RCC 7860 (cell line): ENCODE measurements at places on chromosomes 12 and 14.

GRCh38 chr14:103393676-103394626, 8.7 kb downstream of the MARK3 start:
- DNase-seq, result no peak

DNA sequence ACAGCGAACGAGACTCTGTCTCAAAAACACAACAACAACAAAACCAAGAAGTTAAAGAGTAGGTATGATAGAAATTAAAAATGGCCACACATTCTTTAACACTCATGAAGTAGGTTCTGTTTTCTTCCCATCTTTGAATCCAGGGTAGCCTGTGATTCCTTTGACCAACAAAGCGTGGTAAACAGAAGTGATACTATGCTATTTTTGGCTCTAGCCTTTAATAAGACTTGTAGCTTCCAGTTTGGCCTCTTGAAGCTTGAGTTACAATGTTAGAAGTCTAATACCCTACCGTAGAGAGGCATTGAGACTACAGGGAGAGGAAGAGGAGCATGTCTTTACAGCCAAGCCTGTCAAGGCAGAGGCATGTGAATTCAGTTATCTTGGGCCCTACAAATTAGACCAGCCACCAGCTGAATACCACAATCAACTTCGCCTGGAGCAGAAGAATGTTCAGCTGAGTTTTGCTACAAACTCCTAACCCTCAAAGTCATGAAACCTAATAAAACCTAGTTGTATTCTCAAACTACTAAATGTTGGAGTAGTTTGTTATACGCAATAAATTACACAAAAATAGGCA, 4.9 kb upstream of the NEMF start:
- DNase-seq, result no peak

- DNase-seq, result peak; percentile 67
Observed at GRCh38 chr14:67986131-67986841, 166.7 kb downstream of the RAD51B start.

DNA sequence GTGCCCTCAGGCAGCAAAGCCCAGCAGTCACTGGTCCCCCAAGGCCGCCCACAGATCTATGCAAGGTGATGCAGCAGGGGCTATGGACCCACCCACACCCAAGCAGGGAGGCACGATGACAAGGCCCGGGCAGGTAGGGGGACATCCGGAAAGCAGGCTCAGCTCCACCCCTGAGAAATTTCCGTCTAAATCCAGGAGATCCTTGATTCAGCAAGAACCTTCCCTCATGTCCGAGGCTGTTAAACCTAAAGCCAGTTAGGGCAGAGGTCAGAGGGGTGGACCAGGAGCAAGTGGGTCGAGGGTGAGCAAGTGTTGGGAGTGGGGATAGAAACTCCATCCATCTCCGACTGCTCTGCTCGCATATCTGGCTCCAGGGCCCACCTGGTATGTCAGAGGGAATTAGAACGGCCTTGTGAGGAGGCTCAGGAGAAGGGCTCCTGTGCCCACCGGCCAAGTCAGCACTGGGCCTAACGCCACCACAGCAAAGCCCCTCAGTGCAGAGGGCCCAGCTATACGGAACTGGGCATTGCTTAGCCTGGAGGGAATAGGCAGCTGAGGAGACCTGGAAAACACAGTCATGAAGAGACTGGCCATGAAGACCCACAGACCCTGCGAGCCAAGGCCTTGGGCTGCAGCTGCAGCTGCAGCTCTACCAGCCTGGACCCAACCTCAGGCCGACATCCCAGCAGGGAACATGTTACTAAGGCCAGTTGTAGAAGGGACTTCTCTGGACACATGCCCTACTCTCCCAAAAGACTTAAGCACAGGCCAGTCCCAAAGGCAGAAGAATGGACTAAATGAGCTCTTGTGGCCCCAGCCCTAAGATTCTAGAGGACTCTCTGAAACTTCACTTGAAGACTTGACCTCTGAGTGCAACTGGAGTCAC, 34.3 kb downstream of the DAD1 start:
- no peak for DNase-seq

- no peak for DNase-seq
Observed at GRCh38 chr14:100389497-100390104, 66.5 kb downstream of the SLC25A47 start.

DNA sequence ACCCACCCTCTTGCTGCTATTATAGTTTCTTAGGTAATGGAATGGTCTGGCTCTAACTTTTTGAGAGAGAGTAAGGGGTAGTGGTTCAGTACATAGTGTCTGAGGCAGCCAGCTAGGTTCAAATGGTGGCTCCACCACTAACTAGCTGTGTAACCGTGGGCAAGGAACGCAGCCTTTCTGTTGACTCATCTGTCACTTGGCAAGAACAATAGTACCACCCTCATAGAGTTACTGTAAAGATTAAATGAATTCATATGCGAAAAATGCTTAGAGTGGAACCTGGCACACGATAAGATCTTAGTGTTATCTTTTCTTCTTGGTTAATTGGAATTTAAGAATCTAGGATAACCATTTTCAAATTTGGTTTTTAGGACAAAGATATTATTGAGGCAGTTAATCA, 14.0 kb downstream of the CCDC62 start:
- DNase-seq, result peak; percentile 18

DNA sequence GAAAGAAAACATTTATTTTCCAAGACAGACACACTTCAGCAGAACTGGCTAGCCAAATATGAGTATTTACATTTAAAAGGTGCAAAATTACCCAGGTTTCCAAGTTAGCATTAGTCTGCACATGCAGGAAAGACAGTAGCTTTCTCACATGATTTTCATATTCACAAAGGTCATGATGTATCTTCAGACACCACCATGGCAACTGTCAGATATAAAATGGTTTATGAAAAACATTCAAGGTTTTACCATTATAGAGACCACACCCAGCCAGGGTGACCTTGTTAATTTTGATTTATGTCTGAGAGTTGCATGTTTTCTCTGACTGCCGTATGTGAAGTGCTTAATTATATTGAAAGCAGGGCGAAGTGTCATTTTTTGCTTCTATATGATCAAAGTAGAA, 91.2 kb downstream of the GXYLT1 start:
- DNase-seq, result no peak

DNA sequence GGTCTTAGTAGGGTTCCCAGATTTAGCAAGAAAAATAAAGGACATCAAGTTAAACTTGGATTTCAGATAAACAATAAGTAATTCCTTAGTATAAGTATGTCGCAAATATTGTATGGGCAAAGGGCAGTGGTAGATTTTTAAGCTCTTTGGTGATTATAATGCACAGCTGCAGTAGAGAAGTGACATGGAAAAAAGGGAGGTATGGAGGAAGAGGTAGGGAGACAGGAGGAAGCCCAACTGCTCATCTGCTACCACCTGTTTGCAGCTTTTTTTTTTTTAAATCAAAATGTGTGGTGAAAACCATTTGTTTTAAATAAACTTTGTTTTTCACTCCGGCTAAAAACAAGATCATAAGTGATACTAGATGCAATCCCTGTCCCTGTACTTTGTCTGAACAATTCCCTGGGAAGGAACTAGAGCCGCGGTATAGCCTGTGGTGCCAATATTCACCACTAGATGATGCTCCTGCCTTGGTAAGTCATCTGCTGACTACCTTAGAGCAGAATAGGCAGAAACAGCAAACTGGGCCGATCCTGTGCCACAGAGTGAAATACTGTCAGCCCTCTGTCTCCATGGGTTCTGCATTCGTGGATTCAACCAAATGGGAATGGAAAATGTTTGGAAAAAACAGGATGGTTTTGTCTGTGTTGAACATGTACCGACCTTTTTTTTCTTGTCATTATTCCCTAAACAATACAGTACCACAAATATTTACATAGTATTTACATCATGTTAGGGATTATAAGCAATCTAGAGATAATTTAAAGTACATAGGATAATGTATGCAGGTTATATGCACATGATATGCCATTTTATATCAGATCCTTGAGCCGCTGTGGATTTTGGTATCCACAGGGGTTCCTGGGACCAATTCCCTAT, 62.4 kb upstream of the PLBD1 start:
- DNase-seq, result peak; percentile 50

DNA sequence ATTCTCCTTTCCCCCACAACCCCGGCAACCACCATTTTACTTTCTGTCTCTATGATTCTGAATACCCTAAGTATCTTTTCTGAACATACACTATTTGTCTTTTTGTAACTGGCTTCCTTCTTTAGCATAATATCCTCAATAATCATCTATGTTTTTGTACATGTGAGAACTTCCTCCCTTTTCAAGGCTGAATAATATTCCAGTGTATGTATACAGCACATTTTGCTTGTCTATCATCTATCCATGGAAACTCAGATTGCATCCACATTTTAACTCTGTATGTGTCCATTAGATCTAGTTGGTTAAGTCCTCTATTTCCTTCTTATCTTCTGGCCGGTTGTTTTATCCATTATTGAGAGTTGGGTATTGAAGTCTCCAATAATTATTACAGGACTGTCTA, 64.1 kb upstream of the TTC7B start:
- DNase-seq, result no peak
